ENCODE measurements at places on chromosomes 6 and 20.
A peak's percentile ranks its signal among the peaks of the same experiment; 100 is the strongest.

DNA sequence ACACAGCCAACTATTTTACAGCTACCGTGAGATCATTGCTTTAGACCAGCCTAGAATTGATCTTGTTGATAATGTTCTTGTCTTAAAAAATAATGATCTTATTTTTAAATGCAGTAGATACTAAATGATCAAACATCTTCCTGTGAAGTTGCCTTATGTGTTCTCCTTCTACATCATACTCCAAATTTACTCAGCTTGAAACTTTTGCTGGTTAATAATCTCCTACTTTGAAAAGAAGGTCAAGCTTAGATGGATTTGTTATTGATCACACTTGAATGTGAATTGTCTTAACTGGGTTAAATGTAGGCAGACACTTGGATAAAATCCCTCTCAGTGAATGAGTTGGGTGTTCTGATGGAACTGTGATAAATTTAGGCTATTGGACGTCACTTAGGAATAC, 91.9 kb downstream of the HAO1 start:
- no peaks in the 10 kb centered on the region for H3K4me1 ChIP-seq
- no peaks in the 10 kb centered on the region for H3K36me3 ChIP-seq
- H3K4me3 ChIP-seq: no peak overlapping the region
- no peak for DNase-seq

GRCh38 chr6:1515280-1515679, 94.4 kb upstream of the FOXC1 start:
- H3K27me3 ChIP-seq: no peaks in the 10 kb centered on the region
- no peak overlapping the region for H3K4me3 ChIP-seq
- no peaks in the 10 kb centered on the region for H3K36me3 ChIP-seq
- DNase-seq: no peak
- no peaks in the 10 kb centered on the region for H3K4me1 ChIP-seq

DNA sequence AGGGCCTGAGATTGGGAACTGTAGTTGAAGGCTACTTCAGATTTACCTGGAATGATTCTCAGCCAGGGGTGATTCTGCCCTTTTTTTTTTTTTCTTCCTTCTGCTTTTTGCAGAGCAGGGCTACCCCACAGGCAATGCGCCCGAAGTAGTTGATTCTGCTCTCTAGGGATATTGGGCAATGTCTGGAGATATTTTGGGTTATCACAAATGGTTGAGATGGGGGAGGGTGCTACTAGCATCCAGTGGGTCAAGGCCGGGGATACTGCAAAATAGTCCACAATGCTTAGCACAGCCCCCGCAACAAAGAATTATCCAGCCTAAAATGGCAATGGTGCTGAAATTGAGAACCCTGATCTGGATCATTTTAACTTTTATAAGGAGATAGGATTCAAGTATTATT, 71.2 kb upstream of the ZMYND8 start:
- no peaks in the 10 kb centered on the region for H3K27me3 ChIP-seq
- no peak overlapping the region for H3K4me3 ChIP-seq
- no peak for DNase-seq

- peak; percentile 81 for DNase-seq
- H3K36me3 ChIP-seq: peaks cover 8% of the 10 kb centered on the region
- peak within 1 kb of the TSS; percentile 93 for H3K4me3 ChIP-seq
- H3K27me3 ChIP-seq: no peaks in the 10 kb centered on the region
- H3K27ac ChIP-seq: peak within 1 kb of the TSS; percentile 81
Observed at GRCh38 chr20:52191132-52191915, at the start of gene ZFP64. ZFP64 (minus strand) TSS chr20:52191779; CDS start chr20:52191636, 143 bp downstream.

GRCh38 chr6:40922281-40922680, 116.7 kb downstream of the UNC5CL start:
- H3K4me3 ChIP-seq: no peak overlapping the region
- H3K27me3 ChIP-seq: no peaks in the 10 kb centered on the region
- H3K27ac ChIP-seq: no peak overlapping the region
- no peak for DNase-seq

DNA sequence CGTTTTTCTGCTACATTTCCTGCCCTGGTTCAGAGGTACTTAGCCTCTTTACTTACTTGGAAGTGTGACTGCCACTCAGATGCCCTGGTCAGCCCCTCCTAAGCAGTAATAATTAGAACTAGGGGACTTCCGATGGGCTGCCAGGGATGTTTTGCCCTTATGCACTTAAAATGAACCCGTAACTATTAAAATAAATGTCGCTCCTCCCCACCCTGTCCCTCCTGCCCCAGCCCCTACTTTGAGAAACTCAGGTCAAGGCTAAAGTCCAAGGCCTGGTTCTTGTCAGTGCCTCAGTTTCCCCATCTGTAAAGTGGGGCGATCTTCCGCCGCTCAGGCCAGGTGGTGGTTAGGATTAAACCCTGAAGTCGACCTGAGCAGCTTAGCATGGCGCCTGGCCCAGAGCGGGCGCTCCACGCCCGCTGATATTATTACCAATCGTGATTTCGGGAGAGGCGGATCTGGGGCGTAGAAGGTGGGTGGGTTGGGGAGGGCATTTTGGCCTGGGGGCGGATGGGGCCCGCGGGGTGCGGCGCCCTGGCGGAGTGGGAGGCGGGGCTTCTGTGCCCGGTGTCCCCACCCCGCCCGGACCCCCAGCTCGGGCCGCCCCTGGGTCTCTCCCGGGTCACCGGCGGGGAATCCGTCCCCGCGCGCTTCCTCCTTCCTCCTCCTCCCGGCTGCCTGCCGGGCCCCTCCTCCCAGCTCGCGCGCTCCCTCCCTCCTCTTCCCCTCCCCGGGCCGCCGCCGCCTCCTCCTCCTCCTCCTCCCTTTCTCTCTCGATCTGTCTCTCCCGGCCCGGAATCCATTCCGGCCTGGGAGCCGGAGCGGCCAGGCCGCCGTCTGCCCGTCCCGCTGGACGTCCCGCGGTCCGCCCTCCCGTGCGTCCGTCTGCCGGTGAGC, at the start of gene SRC:
Gene SRC, plus strand, starts transcription at position 802 of the 897 bp plus-strand sequence. CDS start 38,014 bp downstream, outside the sequence.
- H3K4me3 ChIP-seq: peak within 1 kb of the TSS; percentile 80
- peak; percentile 81 for DNase-seq
- H3K36me3 ChIP-seq: no peaks in the 10 kb centered on the region

GRCh38 chr6:90466154-90466940, 120.5 kb downstream of the MAP3K7 start:
- DNase-seq: no peak
- no peaks in the 10 kb centered on the region for H3K36me3 ChIP-seq

- DNase-seq: no peak
- H3K36me3 ChIP-seq: no peaks in the 10 kb centered on the region
- peaks cover 11% of the 10 kb centered on the region for H3K4me1 ChIP-seq
- no peaks in the 10 kb centered on the region for H3K27me3 ChIP-seq
- no peak overlapping the region for H3K4me3 ChIP-seq
Observed at GRCh38 chr6:73460056-73460455, 1.5 kb upstream of the MTO1 start.

Data from tibial artery (tissue), 4 donors.